ENCODE measurements at places on chromosomes 13 and 19.

DNA sequence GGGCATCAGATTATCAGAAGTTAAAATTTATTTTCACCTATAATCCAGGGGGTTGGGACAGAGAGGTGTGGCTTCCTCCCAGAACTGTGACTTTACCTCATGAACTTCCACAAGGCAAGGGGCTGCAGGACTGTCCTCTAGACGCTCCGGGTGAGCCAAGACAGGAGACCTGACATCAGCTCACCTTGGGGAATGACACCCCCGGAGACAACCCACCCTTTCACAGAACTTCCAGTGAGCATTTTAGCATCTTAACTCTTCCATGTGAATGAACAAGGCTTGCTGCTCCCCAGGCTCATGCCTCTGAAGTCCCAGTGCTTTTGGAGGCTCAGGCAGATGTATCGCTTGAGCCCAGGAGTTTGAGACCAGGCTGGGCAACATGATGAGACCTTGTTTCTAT is 29.4 kb upstream of the TFDP1 start:
- no peak for DNase-seq

GRCh38 chr13:71546881-71547280 is 320.1 kb downstream of the DACH1 start:
- DNase-seq = no peak

DNA sequence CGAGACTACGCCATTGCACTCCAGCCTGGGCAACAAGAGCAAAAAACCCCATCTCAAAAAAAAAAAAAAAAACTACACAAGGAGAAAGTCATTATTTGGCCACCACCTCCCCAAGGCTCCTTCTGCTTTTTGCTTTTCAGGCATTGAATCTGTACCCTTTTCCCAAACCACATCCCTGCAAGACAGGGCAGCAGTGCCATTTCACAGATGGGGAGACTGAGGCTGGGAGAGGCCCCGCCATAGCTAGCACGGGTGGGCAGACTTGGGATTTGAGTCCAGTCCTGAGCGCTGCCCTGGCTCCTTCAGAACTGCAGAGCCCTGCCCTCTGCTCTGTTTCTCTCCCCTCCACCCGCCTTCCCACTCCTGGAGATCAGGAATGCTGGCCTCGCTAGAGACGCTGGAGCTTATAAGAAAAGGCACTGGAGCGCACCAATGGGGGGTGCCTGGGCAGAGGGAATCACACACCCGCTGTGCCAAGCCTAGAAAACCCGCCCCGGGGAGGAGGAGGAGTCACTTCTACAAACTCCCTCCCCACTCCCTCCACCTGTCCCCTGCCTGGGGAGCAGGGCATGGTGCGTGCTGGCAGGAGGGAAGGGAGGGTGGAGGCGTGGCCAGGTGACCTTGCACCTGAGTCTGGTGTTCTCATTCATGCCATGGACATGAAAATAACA is 17.6 kb downstream of the TJP3 start:
- DNase-seq = no peak

GRCh38 chr13:75830842-75831241 is 194.7 kb downstream of the LMO7 start:
- DNase-seq = no peak

DNA sequence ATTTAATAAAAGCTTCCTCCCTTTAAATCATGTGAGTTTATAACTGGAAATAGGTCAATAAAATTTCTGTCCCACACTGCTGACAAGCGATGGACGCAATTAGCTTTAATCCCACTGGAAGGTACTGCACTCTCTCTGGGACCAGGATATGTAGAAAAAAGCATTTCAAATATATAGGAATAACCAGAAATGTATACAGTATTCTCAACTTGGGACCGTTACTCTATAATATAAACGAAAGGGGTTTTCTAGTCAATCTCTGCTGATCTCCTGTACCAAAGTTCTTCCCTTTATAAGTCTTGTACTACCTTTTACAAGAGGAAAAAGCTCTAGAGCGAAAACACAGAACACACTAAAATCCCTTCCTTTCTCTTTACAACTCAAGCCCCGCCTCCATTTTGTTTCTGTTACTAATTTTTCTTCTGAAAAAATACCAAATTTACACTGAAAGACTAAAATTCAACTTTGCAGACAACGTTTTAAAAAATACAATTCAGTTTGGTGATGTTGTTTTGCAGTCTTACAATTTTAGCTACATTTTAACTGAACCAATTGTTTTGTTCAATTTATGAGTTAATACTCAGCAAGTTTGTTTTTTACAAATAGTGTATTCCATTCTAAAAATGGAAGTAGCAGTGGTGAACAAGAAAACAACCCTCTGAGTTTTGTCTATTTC is 1.7 kb upstream of the USPL1 start:
- no peak for DNase-seq

DNA sequence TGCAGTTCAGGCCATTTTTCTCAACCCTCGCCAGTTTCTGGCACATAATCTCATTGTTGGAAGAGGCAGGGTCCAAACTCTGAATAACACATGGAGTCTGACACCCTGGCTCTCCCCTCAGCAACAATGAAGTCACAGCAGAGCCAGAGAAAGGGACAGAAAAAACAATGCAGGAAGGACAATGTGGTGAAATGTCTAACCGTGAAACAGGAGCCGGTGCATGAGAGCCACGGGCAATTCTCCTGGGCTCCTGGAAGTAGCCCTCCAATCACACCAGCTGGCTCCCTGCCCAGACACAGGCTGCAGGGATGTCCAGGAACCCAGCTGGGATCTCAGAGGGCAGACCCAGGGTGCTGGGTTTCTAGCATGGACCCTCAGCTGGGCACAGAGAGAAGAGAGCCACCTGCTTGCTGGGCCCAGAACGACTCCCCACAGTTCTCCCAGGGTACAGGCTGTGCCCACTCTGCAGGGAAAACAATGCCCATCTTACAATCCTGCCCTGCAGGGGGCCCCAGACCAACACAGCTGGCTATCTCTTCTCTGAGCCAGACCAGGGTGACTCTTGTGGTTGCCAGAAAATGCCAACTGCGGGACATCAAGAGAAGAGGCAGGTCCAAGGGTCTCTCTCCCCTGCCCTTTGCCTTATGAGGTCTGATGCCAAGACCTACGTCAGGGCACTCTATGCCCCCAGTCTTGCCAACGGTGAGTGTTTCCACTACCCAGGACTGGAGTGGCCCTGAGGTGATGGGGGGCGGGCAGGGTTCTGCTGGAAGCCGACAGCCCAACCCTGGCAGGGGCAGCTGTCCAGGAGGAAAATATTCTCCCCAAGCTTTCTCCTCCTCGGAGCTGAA is 64.5 kb downstream of the CEBPG start:
- no peak for DNase-seq

DNA sequence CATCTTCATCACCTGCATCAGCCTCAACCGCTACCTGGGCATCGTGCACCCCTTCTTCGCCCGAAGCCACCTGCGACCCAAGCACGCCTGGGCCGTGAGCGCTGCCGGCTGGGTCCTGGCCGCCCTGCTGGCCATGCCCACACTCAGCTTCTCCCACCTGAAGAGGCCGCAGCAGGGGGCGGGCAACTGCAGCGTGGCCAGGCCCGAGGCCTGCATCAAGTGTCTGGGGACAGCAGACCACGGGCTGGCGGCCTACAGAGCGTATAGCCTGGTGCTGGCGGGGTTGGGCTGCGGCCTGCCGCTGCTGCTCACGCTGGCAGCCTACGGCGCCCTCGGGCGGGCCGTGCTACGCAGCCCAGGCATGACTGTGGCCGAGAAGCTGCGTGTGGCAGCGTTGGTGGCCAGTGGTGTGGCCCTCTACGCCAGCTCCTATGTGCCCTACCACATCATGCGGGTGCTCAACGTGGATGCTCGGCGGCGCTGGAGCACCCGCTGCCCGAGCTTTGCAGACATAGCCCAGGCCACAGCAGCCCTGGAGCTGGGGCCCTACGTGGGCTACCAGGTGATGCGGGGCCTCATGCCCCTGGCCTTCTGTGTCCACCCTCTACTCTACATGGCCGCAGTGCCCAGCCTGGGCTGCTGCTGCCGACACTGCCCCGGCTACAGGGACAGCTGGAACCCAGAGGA is 2.6 kb downstream of the P2RY11 start:
- no peak for DNase-seq

DNA sequence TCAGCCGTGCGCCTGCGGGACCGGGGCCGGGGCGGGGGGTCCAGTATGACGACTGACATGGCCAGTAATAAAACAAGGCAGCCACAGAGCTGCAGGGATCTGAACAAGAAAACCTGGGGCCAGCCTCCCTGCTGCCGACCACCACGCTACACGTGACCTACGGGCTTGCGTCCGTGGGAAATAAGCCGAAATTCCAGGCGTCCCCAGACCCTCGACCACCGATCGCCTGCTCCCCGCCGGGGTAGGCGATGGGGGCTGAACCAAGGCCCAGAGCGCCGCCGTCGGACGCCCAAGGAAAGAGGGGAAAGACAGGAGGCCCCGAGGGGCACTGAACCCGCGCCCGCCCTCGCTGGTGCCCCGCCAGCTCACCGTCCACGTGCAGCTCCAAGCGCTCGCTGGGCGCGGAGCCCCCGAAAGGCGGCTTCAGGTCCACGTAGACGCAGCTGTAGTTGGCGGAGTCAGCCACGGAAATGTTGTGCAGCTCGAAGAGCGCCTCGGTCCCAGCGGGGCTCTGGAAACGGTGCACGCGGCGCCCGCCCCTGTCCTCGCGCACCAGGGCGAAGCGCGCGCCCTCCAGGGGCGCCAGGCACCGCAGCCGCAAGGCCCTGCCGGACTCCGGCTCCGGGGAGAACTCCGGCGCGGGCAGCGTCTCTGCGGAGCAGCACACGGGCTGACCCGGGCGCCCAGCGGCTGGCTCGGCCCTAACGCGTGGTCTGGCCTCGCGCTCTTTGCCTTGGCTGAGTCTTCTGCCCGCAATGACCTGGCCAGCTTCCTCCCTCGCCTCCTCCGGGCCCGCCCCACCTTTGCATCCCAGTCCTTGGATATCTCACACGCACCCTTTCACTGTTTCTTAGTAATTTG is 3.1 kb downstream of the A1BG start:
- no peak for DNase-seq

- DNase-seq = no peak
These were observed 2.9 kb downstream of the WDR83 start for GRCh38 chr19:12669270-12670158.

- no peak for DNase-seq
These were observed at the start of gene MEIS3 for GRCh38 chr19:47419030-47419783. Gene MEIS3, minus strand, starts transcription at chr19:47419527. Its CDS starts 446 bp downstream, at chr19:47419081.

DNA sequence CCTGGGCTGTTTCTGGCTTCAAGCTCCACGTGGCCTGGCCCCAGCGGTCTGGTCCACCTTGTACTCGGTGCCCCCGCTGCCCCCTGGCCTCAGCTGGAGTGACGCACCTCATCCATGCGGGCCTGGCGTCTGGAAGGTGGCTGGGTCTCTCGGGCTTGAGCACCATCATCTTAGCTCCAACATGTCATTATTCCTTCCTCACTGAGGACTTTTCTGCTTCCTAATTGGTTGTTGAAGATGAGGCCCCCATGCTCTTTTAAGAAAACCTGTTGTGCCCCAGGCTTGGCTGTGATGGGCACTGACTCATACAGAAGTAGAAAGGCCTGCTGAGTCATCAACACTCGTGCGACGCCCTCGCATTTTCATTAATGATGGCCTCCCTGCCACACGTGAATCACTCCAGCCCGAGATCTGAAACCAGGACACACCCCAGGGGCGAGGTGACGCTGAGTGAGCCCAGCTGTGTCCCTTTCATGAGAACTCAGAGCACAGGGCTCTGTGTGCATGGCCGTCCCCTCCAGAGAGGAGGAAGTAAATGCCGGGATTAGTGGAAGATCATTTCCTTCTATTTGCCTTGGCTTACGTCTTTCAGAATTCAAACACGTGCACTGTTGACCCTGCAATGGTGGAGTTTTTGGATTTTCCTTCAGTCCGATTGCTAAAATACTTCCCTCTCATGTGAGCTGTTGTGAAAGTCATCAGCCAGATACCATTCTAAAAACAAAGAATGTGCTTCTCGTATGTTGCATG is 14.0 kb upstream of the GJA3 start:
- no peak for DNase-seq

GRCh38 chr19:2517881-2518601 is 42.1 kb downstream of the GADD45B start:
- DNase-seq = no peak

DNA sequence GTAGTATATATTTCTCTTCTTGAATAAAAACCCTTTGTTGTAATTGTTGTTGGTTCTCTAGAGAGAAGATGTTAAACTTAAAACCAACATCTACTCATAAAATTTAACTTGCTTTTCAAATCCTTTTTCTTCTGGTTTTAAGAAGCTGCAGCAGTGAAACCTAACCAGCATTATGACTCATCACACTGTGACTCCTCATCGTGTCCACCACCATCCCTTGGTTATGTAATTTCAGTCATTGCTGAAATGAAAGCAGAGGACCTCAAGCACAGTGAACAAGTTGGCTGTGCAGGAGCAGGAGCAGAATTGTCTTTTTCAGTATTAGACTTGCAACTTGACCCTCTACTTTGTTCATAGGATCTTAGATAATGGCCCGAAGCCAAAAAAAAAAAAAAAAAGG is 64.9 kb upstream of the HTR2A start:
- DNase-seq = no peak

GRCh38 chr13:99260216-99260615 is 2.0 kb upstream of the GPR18 start:
- DNase-seq = no peak

GRCh38 chr13:114049026-114049425 is 75.2 kb upstream of the C13orf46 start:
- no peak for DNase-seq

- DNase-seq = no peak
These were observed 71.6 kb downstream of the LATS2 start for GRCh38 chr13:20989656-20990321.
